Body of pancreas (tissue), 4 donors: ENCODE measurements at places on chromosomes 16 and 17.

DNA sequence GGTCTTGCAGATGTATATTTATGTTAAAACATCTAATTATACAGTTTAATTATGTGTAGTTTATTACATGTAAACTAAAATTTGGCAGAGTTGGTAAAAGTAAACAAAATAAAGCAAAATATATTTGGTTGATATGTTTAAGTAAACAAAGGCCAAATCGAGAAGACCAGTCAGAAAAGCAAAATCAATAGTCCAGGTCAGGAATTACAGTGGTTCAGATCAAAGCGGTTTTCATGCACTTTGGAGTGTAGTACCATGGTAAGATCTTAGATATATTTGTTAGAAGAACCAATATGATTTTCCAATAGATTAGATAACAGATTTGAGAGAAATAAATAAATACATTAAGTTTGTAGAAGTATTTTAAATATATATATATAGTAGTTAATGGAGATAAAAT, 1421.6 kb upstream of the CDH8 start:
- no peak for DNase-seq

GRCh38 chr16:10935226-10935915, 6.9 kb downstream of the DEXI start:
- DNase-seq = no peak

- DNase-seq = no peak
Observed at GRCh38 chr17:42553866-42554249, 1.1 kb downstream of the HSD17B1 start.

- no peak for DNase-seq
Observed at GRCh38 chr16:84839956-84840355, 20.2 kb downstream of the CRISPLD2 start.

- no peak for DNase-seq
Observed at GRCh38 chr17:57471868-57472368, 215.6 kb downstream of the MSI2 start.
